ENCODE measurements at places on chromosomes 1 and 21.

DNA sequence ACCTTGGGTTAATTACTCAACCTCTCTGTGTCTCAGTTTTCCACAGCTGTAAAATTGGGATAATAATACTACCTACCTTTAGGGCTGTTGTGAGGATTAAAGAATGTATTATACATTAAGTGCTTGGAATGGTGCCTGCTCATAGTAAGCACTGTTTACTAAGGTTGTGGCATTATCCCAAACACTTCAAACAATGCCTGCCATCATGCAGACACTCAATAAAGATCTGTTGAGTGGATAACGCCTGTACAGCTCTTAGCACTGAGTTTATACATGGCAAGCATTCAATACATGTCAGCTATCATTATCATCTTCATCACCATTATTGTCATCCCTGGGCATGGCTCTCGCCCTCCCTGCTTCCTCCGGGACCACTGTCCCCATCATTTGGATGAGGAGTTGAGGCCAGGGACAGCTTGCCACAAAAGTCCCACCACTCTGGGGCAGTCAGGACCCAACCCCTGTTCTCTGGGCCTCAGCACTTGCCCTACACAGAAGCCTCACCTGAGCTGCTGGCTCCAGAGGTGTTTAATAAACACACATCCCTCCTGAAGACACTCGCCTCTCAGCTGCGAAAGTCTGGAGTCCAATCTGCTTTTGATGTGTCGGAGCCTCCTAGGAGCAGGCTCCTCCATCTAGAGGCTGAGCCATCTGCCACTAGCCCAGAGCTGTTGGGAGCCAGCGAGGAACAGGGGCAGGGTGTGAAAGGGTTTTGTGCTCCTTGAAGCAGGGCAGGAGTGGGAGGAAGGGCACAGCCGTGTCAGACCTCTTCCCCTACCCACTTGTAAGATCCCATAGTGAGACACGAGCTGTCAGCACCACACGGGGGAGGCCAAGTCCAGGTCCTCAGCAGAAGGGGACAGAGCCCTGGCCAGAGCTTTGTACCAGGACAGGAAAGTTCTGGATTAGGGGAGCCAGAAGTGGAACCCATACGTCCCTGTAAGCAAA is 80.9 kb upstream of the ZC3H12A start:
- DNase-seq, result no peak

GRCh38 chr1:192395211-192395610 is 78.4 kb downstream of the RGS21 start:
- DNase-seq, result no peak

GRCh38 chr21:15139898-15140297 is 75.1 kb upstream of the NRIP1 start:
- DNase-seq, result no peak

DNA sequence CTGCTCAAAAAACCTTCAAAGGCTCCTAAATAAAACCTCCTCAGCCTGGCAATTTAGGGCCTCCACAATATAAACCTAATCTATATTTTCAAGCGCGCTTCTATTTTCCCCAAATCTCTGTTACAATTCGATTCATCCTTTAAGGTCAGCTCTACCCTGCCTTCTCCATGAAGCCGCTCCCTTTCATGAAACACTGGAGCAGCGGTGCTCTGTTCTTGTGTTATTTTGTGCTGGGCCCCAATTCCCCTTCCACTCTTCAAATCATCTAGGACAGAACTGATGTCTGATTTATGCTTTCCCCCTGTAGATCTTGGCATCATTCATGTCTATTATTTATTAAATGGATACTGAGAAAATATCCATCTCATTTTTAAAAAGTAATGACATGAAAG is 6.9 kb downstream of the ERRFI1 start:
- DNase-seq, result no peak

DNA sequence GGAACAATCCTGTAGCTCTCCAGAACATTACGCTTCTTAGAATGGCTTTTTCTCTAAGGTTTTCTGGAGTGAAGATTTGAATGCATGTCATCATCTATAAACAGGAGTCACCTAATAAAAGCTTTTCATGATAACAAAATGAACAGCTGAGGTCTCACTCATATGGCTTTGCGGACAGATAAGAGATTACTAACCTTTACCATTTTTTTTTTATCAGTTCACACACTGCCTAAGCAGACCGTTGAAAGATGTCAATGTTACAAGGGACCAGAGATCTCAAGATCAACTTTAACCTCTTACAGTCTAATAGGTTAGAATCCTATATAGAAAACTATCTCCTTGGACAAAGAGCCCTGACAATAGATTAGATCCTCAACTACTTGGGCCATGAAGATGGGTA is 41.4 kb downstream of the SCMH1 start:
- DNase-seq, result no peak

- no peak for DNase-seq
Observed at GRCh38 chr1:13694886-13695684, 4.9 kb upstream of the PRDM2 start.

GRCh38 chr1:31460027-31460426 is 47.0 kb downstream of the SERINC2 start:
- DNase-seq, result peak; percentile 41

All from Daoy (cell line).